Thyroid gland (tissue), 4 donors: ENCODE measurements at places on chromosomes 5 and 9.

DNA sequence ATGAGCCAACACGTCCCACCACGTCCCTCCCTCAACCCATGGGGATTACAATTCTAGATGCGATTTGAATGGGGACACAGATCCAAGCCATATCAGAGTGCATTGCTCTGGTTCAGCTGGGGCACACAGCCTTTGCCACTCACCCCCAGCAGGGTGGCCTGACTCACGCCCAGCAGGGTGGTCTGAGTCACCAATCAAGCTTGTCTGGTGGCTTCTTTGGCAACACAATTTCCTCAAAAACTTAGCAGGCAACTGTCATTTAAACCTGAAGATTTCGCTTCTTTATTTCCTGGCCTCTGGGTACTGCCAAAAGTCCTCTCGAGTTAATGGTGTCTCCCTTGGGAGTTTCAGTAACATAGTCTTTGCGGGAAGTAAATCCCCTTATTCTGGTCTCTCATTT, 16.3 kb upstream of the SEMA5A start:
- no peak for DNase-seq

DNA sequence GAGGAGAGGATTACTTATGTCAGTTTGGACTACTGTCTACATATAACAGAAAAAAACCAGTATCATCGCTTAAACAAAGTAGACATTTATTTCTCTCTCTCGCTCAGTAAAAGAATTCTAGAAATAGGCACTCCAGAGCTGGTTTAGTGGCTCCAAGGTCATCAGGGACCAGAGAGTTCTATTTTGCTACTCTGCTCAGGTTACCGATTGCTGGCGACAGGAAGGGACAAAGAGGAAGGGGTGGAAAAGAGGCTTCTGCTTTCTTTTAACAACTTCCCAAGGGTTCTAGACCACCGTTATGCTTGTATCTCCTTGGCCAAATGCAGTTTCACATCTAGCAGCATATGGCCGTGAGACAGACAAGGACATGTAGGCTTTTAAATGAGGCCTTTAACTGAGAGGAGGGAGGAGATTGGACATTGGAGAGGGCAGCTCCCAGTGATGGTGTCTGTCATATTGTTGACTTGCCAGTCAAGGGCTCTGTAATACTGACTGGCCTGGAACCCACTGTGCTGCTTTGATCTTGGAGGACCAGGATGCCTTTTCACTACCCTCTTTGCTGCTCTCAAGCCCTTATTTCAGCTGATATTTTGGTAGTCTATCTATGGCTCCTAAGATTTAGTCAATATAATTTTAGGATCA, 15.6 kb upstream of the DCP2 start:
- DNase-seq, result no peak

DNA sequence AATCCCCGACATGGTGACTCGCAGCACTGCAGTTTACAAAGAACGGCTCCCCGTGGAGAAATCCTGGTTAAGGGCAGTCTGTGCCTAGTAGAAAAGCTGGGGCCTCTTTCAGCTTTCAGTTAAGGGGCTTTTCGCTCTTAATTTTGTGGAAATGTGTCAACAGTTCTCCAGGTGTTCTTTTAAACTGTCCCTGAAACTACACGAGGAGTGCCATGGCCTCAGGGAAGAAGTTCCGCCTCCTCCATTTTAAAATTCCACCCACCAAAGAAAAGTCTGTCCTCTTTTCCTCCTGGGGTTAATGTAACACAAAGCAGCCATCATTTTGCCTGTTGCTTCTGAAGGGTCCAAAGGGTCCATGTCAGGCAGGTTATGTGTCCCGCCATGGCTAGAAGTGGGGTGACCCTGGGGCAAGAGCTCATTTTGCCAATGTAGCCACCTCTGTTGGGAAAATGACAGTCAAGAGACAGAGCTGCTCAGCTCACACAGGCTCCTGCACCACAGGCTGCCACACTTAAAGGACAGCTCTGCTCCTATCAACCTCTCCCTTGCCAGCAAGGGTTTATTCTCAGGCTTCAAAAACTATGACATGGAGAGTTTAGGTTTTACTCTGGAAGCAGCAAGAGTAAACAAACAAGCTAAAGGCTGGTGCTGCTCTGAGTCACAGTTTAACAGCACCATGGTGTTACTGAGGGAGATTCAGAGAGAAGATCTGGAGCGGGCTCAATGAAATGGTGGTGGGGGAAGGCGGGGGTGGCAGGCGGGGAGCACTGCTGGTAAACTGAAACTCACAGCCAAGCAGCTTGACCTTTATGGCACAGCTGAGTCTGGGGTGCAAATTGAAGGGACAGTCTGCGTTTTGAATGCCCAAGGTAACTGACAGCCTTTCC, 3.2 kb downstream of the WHRN start:
- DNase-seq, result no peak

DNA sequence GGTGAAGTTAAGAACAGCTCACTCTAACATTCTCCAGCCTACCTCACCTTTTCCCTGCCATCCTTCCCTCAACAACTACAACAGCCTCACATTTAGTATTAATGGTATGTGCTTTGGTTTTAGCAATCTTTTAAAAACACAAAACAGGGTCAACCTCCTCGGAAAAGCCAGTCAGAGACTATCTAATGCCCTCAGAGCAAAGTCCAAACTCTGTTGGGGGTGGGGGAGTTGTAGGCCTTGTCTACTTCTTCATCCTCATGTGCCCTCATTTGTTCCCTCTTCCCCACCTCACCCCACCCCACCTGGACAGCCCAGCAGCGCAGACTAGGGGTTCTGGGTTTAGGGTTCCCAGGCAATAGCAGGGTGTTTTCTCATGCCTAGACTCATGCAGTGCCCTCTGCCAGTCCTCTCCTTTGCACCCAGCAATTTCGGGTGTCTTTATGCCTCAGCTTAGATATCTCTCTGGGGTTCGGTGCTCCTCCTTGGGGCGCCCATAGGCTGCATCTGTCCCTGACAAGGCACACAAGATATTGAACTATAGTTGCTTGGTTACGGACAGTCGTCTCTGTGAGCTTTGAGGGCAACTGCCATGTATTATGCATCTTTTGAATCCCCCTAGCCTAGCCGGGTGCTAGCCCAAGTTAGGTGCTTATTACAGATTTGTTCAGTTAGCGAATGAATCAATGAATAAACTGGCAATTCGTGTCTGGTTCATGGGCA, 762 bp upstream of the TCOF1 start:
- DNase-seq, result peak; percentile 7

GRCh38 chr5:133035224-133035623, 8.9 kb upstream of the ZCCHC10 start:
- DNase-seq, result no peak

- no peak for DNase-seq
Measured at GRCh38 chr9:91474656-91475055, 51.0 kb upstream of the NFIL3 start.

GRCh38 chr5:161847941-161848391, at the start of gene GABRA1:
Gene GABRA1, plus strand, starts transcription at chr5:161848120. Its CDS starts 2,691 bp downstream, at chr5:161850811.
- no peak for DNase-seq

DNA sequence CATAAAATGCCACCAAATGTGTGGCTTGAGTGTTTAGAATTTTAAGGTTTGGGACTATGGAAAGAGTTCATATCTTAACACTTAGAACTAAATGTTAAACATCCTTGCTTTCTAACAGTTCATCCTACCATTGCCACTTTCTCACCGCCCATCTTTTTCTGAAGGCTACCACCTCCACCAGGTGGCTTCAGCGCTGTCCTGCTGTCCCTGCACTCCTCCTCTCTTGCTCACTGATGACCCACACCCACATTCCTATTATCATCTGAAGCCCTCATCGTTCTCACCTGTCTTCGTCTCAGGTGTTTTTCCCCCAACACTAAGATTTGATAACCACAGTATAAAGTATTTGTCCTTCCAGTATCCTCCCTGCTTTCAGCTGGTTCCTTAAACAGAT, 7.4 kb downstream of the MEGF10 start:
- no peak for DNase-seq

DNA sequence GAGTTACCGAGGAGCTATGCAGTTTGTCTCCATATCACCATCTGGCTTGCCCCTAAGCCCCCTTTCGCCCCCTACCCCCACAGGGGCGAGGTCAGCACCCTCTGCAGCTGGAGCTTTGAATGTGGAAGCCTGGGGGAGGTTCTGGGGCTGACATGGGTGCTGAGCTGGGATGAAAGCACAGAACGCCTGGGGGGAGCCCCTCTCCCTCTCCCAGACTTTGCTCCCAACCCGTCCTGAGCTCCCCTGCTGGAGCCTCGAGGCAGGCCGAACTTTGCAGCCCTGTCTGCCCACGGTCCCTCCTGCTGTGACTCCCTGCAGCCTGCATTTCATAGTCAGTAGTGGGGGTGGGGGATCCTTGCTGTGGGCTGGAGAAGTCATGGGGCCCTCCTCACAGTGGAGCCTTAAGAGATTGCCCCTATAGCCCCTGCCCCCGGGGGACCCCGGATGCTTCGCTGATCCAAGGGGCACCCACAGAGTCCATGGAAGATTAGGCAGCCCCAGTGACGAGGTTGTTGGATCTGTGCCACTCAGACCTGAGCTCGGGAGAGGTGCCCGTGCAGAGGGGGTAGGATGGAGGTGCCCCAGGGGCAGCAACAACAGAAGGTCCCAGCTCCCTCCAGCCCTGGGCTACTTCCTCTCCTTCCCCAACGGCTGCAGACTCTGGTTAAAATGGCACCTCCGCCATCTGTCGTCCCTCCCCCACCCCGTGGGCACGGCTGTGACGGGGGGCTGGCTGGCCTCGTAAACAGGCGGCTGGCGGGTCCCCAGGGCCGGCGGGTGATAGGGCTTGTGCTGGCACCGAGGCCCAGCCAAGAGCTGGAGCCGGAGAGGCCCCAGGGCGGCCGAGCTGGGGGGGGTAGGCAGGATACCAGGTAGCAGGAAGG, 162.0 kb downstream of the C9orf50 start:
- DNase-seq, result peak; percentile 86

DNA sequence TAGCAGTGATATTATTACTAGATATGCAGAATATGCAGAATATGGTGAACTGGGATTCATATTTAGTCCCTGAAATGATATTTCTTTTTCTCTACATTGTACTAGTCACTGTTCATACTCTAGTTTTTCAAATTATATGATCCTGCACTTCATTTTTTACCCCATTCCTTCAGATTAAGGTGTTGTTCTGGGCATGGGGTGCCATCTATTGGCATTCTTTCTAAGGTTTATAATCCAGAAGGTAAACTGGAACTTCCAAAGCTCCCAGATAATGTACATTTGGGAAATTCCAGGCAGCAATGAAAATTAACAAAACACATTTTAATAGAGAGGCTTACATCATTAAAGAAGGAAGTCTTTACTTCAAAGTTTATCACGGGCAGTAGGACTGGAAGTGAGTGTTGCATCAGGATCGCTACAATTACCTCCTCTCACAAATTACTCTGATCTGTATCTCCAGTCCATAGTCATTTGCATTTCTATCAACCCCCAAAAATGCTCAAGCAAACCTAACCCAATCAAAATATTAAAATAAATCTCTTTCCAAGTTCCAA, 12.5 kb downstream of the RFX3 start:
- no peak for DNase-seq

DNA sequence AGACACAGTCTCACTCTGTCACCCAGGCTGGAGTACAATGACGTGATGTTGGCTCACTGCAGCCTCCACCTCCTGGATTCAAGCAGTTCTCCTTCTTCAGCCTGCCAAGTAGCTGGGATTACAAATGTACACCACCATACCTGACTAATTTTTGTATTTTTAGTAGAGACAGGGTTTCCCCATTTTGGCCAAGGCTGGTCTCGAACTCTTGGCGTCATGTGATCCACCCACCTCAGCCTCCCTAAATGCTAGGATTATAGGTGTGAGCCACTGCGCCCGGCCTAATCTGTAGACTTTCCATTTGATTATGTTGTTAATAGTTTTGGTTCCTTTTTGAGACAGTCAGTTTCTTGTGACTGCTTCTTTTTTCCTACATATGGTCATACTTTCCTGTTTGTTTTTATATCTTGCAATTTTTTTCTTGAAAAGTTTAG, 31.0 kb downstream of the MTREX start:
- peak; percentile 45 for DNase-seq

DNA sequence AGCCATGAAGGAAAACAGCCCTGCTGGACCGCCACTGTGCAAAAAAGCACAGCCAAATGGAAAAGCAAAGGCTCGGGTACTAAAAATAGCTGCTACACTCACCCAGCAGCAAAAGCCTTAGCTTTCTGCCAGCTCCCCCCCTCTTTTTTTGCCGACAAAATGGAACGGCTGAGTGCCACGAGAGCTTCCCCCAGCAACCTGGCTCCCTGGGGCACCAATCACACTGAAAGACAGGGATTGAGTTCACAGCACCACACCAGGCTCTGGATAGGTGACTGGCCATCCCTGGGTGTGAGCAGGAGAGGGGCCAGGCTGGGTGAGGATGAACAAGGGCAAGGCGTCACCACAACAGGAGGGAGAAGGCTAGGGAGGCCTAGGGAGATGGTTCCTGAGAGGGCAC, 66.7 kb downstream of the SIL1 start:
- peak; percentile 83 for DNase-seq

- no peak for DNase-seq
Measured at GRCh38 chr5:40429258-40430100, 250.2 kb upstream of the PTGER4 start.
